ENCODE measurements at places on chromosomes 4 and X. TPM values are rescaled to one million over a fixed set of nuclear protein-coding genes. Genes with fewer than 3 reads are reported as not detected.
A peak's percentile ranks its signal among the peaks of the same experiment; 100 is the strongest.

DNA sequence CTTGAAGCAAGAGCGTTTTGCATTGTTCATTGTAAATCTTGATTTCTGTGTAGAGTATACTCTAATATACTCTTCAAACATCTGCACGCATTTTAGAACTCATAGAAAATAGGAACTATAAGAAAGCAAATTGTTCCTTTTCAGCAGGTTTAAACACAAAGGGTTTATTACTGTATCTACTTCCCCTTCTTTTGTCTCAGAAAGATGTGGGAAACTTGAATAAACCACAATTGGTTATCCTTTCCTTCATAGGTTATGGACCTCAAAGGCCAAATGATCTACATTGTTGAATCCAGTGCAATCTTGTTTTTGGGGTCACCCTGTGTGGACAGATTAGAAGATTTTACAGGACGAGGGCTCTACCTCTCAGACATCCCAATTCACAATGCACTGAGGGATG, 46.0 kb upstream of the GUCY1B1 start:
- DNase-seq: no peak

DNA sequence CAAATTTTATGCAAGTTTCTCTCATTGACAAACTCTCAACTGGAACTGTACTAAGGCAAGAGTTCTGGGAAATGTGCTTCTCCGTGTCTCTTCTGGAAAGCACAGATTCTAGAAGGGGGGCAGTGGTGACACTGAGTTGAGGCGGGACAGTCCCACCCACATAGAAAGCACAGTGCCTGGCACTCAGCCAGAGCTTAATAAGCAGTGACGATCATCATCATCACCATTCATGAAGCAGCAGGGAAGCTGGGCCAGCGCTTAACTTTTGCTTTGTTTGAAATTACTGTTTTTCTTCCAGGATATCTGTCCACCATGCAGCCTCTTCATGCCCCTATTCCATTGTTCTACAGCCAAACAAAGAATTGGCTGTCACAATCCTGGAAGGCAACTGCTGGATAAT, 60.3 kb downstream of the BEND2 start:
- no peak for DNase-seq

GRCh38 chrX:115423086-115423485, 133.6 kb downstream of the LUZP4 start:
- DNase-seq: no peak

- no peak for DNase-seq
Observed at GRCh38 chrX:109958266-109958665, 44.6 kb upstream of the TMEM164 start.

- DNase-seq: peak; percentile 76
Observed at GRCh38 chrX:7139202-7140081, 8.1 kb upstream of the STS start.

PPEF2 gene
- total RNA-seq: not detected

HSFX3 gene
- not detected for total RNA-seq

IL13RA2 gene
- 42.1 TPM for total RNA-seq

Data from fibroblast of lung (primary cell).